ENCODE measurements at places on chromosomes 7 and 10.

DNA sequence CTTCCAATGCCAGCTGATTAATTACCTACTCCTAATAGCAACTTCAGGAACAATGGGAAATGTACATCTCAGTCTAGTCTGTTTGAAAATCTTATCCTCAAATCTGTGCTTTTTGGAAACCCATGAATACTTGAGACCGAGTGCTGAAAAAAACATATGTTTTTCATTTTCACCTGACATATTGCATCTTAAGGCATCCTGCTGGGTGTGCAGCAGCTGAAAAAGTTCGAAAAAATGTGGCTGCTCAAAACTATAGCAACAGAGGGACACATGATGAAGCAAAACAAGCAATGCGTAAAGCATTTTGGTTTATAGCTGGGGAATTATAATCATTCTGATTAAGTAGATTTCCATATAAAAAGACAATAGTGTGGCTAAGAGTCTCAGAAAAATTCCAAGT, 218.0 kb downstream of the CREB5 start:
- no peak for DNase-seq

DNA sequence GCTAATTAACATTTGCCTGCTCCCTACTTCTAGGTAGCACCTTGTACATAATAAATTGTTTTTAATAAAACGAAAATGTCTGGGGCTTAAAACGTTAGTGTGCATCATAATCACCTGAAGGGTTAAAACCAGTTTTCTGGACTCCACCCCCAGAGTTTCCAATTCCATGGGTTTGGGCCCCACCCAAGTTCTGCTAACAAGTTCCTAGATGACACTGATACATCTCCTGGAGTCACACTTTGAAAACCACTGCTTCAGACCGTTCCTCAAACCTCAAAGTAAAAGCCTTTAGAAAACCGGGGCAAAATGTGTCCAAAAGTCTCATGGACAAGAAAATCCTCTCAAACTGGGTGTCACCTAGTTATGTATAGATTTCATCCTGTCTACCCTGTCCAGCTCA, 9.3 kb downstream of the OSBPL3 start:
- DNase-seq: no peak

- DNase-seq: no peak
Observed at GRCh38 chr10:74929197-74929596, 102.8 kb downstream of the KAT6B start.

DNA sequence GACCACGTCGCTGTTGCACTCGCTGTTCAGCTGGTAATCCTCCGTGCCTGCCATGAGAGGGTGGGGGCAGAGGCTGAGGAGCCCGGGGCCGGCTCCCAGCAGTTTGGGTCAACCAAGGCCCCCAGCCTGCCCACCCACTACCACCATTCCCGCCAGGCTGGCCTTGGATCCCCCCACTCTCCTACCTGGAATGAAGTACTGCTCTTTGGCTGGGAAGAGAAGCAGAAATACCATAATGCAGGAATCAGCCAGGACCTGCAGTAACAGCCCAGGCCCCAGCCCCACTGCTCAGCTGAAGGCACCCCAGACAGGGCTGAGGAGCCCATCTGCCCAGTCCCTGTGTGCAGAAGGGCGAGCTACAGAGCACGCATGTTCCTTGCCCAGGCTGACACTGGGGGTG, 138.0 kb downstream of the SLIT1 start:
- DNase-seq: no peak

- no peak for DNase-seq
Observed at GRCh38 chr10:124106241-124106879, 13.0 kb upstream of the CHST15 start.

DNA sequence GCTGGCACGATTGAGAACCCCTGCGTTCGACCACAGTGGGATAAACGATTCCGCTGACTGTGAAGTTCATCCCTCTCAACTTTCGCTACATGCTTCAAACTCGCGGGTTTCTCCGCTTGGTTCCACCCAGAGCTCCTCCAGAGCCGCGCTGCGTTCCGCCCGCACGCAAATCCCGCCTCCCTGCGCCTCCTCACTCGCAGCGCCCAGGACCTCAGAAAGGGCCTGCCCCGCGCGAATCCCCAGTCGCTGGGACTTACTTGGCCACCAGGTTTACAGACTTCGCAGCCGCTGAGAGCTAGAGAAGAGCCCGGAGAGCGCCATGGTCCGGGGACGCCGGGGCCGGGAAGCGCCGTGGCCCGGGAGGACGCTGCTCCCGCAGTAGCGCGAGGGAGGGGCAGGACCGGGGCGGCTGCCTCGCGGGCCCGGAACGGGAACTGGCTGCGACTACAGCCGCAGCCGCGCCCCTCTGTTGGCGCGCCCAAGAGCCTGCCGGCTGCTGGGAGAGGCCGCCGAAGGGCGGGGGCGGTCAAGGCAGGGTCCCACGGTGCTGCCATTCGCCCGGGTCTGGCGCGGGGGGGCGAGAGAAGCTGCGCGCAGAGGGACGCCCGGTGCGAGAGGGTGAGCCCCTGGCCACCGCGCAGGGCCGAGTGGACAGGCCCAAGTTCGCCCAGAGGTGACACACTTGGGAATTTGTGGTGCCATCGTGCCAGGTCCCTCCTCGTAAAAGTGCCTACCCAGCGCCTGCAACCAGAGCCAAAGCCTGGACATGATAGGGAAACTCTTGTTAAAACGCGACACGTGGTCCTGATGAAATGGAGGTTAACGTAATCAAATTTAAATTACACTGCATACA, at the start of gene NOD1:
Gene NOD1 (minus strand): TSS at position 436 of the 853 bp plus-strand sequence. CDS start 21,863 bp downstream, outside the sequence.
- DNase-seq: peak; percentile 86

GRCh38 chr7:140023728-140024127, 39.0 kb downstream of the PARP12 start:
- no peak for DNase-seq

DNA sequence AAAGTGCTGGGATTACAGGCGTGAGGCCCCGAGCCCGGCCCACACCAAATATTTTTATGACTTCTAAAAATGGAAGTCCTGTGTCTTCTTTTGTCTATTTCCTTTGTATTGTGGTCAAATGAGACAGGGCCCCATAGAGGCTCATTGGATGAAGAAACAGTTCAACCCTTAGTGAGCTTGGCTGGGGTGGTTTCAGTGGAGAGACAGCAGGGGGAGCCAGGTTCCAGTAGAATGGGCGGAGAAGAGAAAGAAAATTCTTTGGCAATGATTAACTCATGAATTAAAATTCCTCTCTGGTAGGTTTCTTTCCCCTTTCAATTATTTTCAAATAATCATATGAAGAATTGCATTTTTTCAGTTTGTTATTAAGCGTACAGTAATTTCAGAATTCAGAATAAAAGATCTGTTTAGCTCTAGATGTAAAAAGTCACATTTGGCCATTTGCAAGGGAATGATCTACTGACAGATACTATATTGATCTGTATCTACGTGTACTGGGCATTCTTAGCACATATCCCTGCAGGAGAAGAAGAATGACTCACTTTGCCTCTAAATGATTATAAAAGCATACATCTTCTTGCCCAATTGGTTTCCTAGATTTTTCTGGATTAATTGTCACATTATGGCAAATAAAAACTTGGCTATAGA, 43.2 kb downstream of the PNLIPRP3 start:
- DNase-seq: no peak

DNA sequence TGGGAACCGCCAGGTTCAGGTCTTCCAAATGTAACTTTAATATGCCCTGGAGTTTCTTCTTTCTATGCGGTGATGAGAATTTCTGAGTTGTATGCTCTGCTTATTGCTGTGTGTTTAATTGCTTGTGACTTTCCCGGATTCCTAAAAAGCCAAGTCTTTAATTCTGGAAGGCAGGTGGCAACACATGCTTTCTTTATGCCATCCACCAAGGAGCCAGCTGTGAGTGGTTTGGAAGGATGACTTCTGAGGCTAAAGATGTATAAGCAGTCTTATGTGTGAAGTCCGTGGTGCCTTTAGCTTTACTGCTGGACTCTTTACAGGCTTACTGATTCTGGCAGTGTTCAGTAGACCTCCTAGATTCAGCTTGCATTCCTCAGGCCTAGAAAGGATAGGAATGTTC, 3.1 kb downstream of the SDK1 start:
- DNase-seq: no peak

GRCh38 chr7:49692516-49692915, 80.9 kb upstream of the VWC2 start:
- DNase-seq: no peak

GRCh38 chr7:150965273-150965830, 12.8 kb downstream of the KCNH2 start:
- no peak for DNase-seq

- no peak for DNase-seq
Observed at GRCh38 chr7:69502358-69502757, 95.9 kb upstream of the AUTS2 start.

DNA sequence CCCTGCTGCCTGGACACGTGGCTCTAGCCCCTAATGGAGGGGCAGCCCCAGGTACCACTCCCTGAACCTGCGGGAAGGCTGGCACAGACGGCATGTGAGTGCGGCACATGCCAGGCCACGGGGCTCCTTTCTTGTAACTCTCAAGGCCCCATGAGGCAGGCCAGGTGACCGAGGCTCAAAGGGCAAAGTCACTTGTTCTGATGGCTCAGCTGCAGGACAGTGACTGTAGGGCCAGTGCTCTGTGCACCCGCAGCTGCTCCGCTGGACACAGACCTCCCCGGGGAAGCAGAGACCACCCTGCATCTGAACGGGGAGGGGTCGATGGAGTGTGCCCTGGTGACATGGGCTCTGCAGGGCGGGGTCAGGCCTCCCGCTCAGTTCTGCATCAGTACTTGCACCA, 55.3 kb downstream of the PTPRE start:
- DNase-seq: no peak

- DNase-seq: no peak
Observed at GRCh38 chr7:4067874-4068273, 614.2 kb upstream of the FOXK1 start.

GRCh38 chr10:14185316-14186045, 145.2 kb downstream of the FRMD4A start:
- peak; percentile 60 for DNase-seq

DNA sequence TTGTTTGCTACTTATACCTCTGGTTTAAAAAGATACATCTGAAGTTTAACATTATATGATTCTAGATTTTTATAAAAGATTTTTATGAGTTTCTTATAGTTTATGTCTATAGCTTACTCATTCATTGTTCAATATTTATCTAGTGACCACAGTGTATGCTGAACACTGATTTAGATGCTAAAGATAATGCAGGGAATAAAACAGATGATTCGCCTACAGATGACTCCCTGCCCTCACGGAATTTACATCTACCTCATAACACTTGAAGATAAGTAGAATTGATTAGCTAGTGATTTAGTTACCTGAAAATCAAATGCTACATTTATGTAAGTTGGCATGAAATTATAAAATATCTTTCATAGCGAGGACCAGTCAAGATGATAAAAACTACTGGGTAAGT, 105.8 kb downstream of the HIPK2 start:
- DNase-seq: no peak

- no peak for DNase-seq
Observed at GRCh38 chr7:101939136-101939695, 121.8 kb downstream of the CUX1 start.

GRCh38 chr7:144437370-144438191, 34.1 kb upstream of the NOBOX start:
- DNase-seq: peak; percentile 31

DNA sequence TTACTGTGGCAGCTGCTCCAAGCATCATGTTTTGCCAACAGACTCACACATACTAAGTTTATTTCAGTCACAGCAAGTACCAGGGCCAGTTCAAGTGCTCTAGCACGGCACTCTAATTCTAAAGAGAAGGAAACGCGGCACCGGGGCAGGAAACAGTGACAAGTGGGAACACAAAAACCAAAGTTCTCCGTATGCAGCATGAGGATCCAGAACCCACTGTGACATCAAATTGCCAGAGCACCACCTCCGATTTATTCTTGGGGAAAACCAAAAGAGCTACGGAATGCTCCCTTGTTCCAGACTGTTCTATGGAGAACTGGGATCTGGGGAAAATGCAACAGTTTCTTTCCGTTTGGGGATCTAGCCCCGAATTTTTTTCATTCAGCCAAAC, 448 bp upstream of the PTER start:
- DNase-seq: peak; percentile 53

GRCh38 chr10:4120096-4120853, 335.3 kb upstream of the KLF6 start:
- DNase-seq: no peak

DNA sequence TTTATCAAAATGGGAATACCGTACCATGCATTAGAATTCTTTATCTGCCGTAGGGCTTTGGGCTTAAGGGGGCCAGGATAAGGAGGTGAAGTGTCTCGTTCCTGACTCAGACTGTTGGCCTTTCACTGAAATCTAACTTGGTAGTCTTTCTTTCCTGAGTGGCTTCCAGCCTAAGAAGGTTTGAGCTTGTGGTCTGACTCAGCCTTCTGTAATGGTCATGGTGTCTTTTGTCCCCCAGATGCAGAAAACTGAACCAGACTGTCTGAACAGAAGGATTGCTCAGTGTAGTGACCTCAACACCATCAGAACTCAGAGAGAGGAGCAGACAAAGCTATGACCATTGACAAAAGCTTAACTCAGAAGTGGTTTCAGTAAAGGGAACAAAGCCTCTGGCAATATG, 39.5 kb downstream of the WNT2 start:
- DNase-seq: no peak

DNA sequence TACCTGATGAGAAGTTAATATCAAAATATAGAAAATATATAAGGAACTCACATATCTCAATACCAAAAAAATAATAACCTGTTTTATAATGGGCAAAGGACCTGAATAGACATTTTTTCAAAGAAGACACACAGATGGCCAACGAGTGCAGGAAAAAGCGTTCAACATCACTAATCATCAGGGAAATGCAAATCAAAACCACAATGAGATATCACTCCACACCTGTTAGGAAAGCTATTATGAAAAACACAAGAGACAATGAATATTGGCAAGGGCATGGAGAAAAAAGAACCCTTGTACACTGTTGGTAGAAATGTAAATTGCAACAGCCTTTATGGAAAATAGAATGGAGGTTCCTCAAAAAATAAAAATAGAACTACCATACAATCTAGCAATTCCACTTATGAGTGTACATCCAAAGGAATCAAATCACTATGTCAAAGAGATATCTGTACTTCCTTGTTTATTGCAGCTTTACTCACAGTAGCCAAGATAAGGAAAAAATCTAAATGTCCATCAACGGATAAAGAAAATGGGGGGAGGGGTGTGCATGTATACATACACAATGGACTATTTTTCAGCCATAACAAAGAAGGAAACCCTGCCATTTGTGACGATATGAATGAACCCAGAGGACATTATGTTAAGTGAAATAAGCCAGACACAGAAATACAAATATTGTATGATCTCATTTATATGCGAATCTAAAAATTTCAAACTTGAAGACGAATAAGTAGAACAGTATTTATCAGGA, 3.6 kb upstream of the ALOX5 start:
- no peak for DNase-seq

GRCh38 chr10:62805231-62806099, 945 bp downstream of the ADO start:
- DNase-seq: no peak

DNA sequence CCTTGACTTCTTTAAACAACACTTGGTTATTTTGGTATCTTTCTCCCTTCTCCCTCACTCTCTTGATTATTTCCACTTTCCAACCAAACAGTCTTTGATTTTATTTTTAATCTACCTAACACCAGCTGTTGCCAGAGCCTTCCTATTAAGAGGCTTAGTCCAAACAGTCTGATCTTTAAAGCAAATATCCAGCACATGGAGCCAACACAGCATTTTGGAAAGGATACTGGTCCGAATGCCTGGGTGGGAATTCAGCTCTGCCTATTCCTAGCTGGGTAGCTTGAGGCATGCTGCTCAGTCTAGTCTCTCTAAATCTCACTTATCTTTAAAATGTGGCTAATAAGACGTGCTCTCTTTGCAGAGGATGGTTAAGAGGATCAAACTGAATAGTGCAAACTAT, 129.3 kb downstream of the NRCAM start:
- DNase-seq: no peak
